ENCODE measurements at places on chromosomes 3 and 15.

- no peak for DNase-seq
These were observed 13.2 kb upstream of the EDC3 start for GRCh38 chr15:74709011-74709410.

GRCh38 chr3:71121429-71122167 is 461.9 kb downstream of the FOXP1 start:
- DNase-seq = no peak

- no peak for DNase-seq
These were observed 3.0 kb upstream of the C3orf52 start for GRCh38 chr3:112083239-112083638.

DNA sequence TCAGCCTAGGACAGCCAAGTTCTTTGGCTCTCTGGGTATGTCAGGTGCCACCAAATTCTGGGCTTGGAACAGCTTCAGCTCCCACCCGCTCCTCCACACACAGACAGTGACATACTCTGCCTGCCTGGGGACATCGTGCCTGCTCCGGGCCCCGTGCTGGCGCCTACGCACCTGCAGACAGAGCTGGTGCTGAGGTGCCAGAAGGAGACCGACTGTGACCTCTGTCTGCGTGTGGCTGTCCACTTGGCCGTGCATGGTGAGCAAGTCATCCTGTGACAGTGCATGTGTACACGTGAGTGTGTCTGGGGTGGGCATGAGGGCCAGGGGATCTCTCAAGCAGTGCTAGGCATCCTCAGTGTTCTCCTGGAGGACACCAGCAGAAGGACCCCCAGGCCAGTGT is 922 bp downstream of the IL17RC start:
- no peak for DNase-seq

DNA sequence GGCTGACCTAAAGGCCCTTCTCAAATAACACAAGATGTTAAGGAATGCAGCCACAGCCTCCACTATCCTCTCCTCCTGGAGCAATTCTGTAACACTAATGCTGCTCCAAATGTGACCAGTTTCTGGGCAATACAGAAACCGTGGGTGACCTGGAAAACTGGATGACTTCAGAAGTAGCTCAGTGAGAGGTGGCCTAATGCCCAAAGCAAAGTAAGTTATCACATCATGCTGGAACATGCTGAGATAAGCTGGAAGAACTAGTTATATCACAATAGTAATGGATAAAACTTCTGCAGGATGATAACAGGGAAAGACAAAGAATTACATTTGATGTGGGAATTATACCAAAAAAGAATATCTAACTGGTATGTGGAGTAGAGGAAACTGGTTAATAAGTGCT is 72.0 kb downstream of the DHX30 start:
- DNase-seq = no peak

- no peak for DNase-seq
These were observed 5.9 kb downstream of the MME start for GRCh38 chr3:155086051-155086450.

DNA sequence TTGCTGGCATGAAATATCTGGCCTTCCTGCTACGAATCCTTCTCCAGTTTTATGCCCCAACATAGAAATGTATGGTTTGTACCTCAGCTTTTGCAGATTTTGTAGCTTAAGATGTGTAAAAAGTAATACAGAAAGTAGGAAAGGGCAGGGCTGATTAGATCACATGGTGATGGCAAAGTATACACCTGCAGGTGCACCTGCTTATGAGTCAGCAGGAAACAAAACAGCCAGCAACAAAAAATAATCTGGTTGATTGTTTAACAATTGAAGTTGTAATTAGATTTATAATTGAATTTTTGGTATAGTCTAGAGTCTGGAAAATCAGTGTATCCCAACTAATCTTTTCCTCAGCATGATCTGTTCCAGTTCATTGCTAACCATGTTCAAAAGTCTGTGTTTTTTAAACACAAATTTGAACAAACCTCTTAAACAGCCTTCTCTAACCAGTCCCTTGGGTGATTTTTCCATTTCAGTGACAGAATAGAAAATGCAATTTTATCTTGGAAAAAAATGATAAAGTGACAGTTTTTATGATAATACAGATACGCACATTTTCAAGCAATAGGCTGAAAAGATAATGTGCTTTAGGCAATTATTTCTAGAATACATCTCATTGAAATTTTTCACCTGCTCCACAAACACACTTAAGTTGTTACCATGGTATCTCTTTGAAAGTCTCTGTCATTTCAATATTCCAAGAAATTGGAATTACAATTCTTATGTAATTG is 477.4 kb downstream of the NAALADL2 start:
- no peak for DNase-seq

GRCh38 chr3:62503516-62503915 is 130.2 kb upstream of the FEZF2 start:
- DNase-seq = no peak

DNA sequence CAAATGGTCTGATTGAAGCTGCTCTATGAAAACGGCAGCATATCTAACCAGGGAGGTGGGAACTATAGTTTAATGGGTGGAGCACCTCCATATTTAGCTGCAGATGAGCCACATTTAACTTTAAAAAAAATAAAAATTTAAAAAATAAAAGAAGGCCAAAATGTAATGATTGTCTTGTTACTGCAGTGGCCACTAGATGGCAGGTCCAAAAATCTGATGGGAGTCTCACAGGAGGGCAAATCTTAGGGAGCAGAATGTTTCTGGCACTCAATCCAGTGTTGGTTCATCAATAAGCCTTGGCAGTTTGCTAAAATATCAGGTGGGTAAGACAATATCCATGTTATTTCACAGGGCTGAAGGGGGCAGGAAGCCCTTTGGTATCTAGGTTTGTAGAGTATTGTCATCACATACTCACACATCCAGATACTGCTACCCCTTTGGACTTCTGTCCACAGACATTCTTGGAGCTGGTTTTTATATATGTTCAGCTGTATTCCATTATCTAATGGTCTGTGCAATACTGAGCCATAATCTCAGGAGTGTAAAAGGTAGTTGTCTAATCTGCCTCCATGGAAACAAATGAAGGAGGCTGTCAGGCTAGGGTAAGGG is 233.3 kb downstream of the TIGIT start:
- no peak for DNase-seq

- no peak for DNase-seq
These were observed 225.6 kb downstream of the NFKBIZ start for GRCh38 chr3:102074946-102075345.

DNA sequence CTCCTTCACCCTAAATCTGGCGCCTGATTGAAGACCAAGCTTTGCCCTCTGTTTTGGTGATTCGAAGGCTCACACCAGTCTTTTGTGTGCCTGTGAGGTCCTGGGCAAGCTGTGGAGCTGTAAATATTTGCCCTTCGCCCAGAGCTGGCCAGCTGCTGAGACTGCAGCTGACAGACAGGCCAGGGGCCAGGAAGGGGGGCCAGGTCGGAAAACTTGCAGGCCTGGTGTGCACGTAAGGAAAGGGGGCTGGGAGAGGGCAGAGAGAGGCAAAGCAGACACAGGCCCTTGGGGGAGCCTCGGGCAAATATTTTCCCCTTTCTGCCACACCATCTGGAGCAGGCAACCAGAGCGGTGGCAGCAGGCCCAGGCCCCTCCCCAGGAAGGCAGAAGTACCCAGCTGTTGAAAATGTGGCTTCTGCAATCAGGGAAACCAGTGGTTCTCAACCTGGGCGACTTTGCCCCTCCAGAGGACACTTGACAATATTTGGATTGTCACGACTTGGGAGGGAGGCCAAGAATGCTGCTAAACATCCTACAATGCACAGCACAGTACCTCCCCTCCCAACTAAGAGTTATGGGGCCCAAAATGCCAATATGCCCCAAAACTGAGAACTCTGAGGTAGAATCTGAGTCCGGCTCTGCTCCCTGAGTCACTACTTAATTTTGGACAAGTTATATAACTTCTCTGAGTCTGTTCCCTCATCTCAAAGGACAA is 2.5 kb downstream of the PDZRN3 start:
- DNase-seq = no peak

- no peak for DNase-seq
These were observed 75.1 kb upstream of the FBN1 start for GRCh38 chr15:48720646-48721045.

DNA sequence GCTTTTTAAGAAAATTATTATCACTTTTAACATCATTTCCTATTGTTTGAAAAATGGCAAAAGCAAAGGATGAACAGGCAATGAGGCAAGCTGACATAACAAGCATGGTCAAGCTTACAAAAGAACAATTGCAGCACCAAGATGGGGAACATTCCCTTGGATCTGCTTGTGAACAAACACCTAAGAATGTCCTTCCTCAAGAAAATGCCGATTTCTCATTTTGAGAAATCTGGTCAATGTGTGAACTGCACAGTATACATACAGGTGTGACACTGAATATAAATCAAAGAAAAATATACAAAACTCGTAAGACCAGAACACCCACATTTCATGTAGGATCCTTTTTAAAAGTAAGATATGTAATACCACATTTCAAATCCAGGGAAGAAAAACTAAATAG is 58.9 kb downstream of the LRRFIP2 start:
- no peak for DNase-seq

Measured in stimulated activated CD8-positive, alpha-beta memory T cell treated with anti-CD3 and anti-CD28 coated beads, Interleukin-15, amount 100 ng/mL, for 48 hours (primary cell).